ENCODE measurements at places on chromosomes 11 and 22. TPM values are rescaled to one million over a fixed set of nuclear protein-coding genes. Genes with fewer than 3 reads are reported as not detected.

GRCh38 chr22:41092847-41093411 lies 537 bp downstream of the EP300 start:
- no peak for DNase-seq

- DNase-seq, result no peak
These were observed 84.3 kb downstream of the MSANTD4 start for GRCh38 chr11:105937738-105938137.

H19 gene
- 10.7 TPM for total RNA-seq

CRYBA4 gene
- 0.52 TPM for total RNA-seq

BCR gene
- 81.6 TPM for total RNA-seq

CATSPER1 gene
- total RNA-seq, result not detected

All from H9 (cell line).